Caki2 (cell line): ENCODE measurements at places on chromosomes 3 and 15. TPM values are rescaled to one million over a fixed set of nuclear protein-coding genes. Genes with fewer than 3 reads are reported as not detected.

The ADAMTS17 gene
- total RNA-seq = not detected in 2 replicates

The SLC35G2 gene
- 15.8 and 16.5 TPM in 2 replicates for total RNA-seq

The CACNA2D3 gene
- 4.1 and 6.1 TPM in 2 replicates for total RNA-seq

The MYRIP gene
- 0.07 and 1.5 TPM in 2 replicates for total RNA-seq

DNA sequence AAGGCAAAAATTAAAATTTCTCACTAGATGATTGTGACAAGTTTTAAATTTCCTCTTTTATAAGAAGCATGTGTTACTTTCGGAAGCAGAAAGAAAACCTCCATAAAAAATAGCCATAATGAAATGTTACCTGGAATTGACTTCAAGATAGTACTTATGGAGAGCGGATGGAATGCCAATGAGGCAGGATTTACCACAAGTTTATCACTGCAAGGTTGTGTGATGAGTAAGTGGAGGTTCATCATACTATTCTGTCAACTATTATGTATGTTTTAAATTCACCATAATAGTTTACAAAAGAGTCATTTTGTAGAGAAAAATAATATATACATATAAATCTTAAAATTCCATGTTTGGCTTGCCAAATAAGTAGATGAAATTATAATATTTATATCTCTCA is 230.3 kb downstream of the SCAPER start:
- DNase-seq = no peak

- no peak for DNase-seq
These were observed 36.0 kb downstream of the RAB27A start for GRCh38 chr15:55253580-55253979.

DNA sequence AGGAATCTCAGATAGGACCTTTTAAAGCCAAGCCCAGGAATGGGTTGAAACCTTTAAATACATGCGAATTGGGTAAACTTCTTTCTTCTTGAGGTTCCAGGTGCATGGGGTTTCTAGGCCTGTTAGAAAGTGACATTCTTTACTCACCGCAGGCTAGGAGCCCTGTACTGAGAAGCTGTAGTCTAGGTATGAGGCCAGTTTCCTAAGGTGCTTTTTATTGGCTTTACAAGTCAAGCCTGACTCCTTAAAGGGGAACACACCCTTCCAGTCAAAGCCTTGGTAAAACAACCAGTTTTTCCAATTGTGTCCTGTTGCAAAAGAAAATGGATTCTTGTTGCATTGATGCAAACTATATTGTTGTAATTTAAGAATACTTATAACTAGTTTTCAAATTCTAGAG is 76.1 kb upstream of the ATP11B start:
- no peak for DNase-seq

- DNase-seq = no peak
These were observed 171.8 kb upstream of the PROK2 start for GRCh38 chr3:71956716-71957115.

DNA sequence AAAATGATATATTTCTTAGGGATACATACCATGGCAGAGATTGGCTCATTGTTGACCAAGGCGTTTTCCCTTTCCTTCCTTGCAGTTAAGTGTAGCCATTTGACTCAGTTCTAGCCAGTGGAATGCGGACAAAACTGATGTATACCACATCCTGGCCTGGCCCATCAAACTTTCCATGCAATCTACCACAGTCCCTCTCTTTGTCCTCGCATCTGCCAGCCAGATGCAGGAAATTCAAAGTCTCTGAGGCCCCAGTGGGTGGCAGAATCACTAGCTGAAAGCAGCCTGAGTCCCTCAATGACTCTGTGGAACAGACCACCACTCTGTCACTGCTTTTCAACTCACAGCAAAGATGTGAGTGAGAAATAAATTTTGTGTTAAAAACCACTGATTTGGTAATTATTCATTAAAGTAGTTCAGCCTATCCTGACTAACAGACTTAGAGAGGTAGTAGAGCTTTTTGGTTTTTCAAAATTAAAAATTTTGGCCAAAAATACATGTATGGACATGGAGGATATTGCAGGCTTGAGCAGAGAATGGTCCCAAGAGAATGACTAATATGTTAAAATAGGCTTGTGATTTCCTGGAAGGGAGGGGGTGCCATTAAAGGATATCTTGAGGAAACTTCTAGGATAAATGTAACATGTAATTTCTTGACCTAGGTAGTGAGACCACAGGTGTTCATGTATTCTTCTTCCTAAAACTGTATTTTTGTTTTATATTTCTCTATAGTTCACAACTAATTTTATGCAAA is 10.9 kb downstream of the LRRFIP2 start:
- DNase-seq = no peak
